Tongue (tissue), 3 donors: ENCODE measurements at places on chromosomes 11 and 22.

DNA sequence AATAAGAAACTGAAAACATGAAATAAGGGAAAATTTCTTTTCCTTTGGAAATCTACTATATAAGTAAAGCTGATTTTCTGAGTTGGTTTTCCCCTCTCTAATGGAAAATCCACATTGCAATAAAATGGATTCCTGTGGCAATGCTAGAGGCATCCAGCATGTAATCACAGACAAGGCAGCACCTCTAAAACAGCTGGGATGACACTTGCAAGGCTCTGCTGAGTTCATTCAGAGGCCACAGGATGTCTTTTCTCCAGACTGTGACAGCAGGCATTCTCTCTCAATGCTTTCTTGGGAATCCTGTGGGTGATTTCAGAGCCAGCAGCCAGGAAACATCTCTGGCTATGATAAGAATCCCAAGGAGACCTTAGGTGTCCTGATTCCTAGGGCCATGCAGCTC is 201.3 kb upstream of the BLID start:
- peak; percentile 78 for DNase-seq

DNA sequence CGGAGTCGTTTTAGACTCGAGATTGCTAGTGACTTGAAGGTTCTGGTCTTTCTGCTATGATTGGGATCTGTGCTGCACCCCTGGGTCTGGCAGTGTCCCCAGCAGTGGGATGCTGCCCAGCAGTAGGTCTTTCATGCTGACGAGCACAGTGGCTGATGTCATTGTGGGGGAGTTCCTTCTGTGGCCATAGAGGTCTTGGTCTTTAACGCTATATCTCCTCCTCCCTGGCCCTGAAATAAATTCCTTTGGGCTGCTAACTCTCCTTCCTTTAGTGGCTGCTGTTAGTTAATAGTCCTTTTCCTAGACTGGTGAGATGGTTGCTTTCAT is 136.3 kb downstream of the TEAD1 start:
- DNase-seq = no peak

DNA sequence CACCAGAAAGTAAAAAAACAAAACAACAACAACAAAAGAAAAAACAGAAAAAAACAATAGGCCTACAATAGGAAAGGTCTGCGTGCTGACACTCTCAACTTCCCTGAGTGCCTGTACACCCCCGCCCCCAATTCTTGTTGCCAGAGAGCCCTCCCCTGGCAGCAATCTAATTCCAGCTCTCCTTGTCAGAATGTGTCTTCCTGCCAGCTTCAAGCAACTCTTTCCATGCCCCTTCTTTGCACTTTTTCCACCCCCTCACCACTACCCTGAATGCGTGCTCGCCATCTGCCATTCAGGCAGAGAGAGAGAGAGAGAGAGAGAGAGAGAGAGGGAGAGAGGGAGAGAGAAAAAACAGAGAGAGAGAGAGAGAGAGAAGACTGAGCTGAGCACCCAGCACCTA is 245.0 kb downstream of the KIRREL3 start:
- peak; percentile 23 for DNase-seq

DNA sequence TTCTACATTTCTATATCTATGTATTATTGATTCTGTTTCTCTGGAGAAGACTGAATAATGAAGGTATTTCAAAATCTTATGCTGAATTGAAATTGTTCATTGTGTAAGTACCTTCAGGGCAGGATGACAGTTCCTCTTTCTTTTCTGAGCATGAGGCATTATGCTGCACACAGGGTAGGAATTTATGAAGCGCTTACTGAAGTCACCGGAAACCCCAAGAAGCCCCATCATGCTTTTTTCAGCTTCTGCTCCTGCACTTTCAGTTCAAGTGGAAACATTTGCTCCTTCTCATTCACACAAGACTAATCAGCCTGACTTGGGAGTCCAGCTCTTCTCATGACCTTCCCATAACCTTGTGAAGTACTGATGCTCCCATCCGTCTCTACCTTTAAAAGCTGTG is 314.7 kb upstream of the SORL1-AS1 start:
- peak; percentile 37 for DNase-seq

- DNase-seq = no peak
These were observed 875 bp upstream of the STT3A start for GRCh38 chr11:125591649-125592304.

DNA sequence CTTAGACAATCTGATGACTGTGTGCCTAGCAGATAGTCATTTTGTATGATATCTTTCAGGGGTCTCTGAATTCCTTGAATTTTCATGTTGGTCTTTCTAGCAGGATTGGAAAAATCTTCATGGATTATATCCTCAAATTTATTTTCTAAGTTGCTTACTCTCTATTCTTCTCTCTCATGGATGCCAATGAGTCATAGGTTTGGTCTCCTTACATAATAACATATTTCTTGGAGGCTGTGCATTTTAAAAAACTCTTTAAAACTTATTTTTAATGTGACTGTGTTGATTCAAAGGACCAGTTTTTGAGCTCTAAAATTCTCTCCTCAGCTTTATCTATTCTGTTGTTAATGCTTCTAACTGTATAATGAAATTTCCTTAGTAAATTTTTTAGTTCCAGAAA is 198.7 kb downstream of the AASDHPPT start:
- DNase-seq = no peak

DNA sequence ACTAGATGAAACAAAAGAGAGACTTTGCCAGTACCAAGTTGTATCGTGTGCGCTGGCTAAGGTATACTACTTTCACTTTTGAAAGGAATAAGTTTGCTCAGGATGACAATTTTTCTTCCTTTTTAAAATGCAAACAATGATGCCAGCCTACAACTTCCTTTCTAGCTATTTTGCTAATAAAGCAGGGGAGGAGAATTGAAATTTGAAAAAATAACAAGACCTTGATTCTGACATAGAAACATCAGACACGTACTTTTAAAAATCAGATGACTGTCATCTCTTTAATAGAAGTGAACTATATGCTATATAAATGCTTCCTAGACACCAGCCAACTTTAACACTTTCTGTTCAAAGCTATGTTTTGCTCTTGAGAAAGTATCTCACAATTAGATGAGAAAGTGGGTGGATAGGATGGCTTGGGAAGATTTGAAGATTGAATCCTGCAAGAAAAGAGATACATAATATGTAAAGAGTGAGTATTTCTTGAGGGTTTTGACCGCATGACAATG is 41.7 kb upstream of the BLID start:
- DNase-seq = peak; percentile 37

- DNase-seq = peak; percentile 88
These were observed 4.4 kb upstream of the PRR5 start for GRCh38 chr22:44697423-44698141.

- DNase-seq = peak; percentile 41
These were observed 18.0 kb upstream of the DNAJB13 start for GRCh38 chr11:73932781-73933180.

DNA sequence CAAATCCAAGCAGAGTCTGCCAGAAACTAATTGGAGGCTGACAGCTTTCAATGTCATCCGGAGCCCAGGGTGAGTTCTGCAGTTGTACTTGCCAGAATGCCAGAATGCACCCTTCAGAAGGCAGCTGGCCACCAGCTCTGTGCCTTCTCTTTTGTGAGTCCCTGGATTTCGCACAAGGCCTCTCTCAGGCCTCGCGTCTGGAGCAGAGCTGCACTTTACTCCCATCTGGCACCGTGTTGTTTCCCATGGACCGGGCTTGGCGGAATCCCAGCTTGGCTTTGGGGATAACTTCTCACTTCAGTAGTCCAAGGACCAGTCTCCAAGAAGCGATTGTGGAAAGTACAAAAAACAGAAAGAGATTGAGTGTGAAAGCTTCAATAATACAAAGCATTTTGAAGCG is 451.3 kb upstream of the KIRREL3 start:
- DNase-seq = peak; percentile 85

GRCh38 chr11:77029829-77030228 is 4.4 kb upstream of the B3GNT6 start:
- no peak for DNase-seq

DNA sequence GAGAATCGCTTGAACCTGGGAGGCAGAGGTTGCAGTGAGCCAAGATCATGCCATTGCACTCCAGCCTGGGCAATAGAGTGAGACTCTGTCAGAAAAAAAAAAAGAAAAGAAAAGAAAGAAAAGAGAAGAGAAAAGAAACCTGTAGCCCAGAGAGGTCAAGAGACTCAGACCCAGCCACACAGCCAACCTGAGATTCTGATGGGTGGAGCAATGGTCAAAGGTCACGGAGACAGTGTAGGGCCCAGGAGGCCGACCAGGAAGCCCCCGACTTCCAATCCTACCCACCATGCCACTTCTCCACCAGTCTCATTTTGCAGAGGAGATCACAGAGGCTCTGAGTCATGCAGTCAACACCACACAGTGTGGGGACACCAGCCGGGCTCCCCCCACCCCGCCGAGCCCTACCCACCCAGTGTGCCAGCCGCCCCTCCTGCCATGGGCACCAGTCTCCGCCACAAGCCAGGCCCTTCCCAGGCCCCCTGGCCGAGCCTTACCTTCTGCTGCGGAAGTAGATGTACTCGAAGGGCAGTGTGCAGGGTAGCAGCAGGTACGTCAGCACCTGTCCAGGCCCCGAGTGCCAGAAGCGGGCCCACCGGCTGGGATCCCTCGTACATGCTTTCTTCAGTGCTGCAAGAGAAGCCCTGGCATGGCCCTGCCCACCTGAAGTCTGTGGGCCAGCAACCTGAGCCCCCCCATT is 7.9 kb downstream of the PNPLA5 start:
- DNase-seq = no peak

DNA sequence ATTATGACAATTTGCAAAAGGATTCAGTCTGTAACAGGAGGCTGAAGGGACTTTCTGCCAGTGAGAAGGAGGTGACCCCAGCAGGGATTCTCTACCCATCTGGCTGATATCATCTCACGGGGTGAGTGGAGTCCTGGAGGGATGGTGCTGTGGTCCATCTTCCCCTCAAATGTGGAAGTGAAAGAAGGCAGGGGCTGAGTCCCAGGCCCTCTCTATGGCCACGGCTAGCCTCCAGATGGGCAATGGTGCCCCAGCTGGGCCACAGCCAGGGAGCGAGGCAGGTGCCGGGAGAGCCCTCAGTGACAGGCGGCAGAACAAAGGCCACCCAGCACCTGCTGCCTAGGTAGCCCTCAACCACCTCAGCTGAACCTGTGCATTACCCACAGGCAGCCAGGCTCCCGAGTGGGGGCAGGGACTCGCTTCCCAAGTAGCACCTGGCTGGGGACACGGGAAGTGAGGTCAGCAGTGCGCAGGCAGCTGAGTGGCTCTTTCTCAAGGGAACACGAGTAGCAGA is 6.7 kb downstream of the NECTIN1 start:
- no peak for DNase-seq

DNA sequence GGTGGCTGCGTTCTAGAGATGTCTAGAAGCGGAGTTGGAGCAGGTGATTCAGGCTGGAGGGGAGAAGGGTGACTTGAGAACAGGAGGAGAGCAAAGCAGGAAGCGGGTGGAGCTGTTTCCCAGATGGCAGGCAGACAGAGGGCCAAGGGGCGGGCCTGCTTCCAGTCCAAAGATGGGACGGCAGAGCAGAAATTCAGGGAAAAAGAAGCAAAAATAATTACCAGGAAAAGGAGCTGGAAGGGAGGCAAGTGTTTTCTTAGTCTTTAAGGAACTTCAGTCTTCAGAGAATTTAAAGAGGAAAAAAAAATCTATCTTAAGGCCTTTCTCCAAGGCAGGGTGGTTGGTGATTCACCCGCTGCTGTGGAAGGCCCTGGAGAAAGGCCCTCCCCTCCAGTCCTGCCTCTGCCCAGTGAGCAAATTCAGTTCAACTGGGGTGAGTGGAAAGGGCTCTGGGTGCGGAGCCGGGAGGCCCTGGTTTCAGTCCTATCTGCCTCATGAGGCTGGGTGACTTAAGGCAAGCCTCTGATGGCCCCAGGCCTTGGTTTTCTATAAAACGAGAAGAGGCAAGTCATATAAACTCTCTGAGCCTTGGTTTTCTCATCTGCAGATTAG is 4.5 kb upstream of the CREB3L1 start:
- peak; percentile 76 for DNase-seq

DNA sequence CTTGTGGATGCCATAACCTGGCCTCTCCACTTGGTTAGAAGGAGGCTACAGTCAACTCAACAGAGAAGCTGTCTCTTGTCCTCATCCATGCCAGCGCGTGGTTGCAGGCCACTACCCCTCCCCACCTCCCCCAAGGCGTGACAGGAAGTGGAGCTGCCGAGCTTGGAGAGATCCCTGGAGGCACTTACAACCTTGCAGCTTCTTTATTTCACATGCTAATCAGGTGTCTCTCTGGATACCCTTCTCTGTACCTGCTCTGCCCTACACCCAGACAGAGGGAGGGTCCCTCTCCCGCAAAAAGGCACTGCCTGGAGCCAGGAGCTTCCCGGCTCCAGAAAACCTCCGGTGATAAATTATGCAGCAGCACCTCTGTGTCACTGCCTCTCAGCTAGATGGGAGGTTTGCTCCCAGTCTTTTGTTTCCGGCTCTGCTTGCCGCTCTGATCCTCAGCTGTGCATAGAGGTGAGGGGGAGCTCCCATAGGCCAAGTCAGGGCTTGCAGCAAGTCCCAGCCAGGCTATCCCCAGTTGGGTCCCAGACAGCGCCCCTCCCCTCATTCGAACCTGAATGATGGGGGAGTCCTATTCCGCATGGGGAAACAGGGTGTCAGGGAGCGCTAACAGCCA is 5.7 kb downstream of the LRP4 start:
- DNase-seq = peak; percentile 30

GRCh38 chr22:41034706-41035105 is 57.7 kb upstream of the EP300 start:
- DNase-seq = no peak

DNA sequence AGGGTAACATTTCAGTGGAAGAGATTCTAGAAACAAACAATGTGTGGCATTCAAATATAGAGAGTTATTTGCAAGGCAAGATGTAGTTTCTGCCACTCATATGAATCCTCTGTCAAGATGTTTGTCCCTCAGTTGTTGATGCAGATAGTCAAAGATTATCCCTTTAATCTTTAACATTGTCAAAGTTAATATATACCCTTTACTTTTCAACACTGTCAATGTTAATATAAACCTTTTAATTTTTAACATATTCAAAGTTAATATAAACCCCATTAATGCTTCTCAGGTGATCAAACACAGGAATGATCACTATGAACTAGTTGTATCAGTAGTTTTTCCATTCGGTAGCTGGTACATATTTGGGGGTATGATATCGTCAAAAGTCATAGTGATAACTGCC is 51.9 kb upstream of the PICALM start:
- no peak for DNase-seq
